ENCODE measurements at places on chromosomes 1 and 21.

DNA sequence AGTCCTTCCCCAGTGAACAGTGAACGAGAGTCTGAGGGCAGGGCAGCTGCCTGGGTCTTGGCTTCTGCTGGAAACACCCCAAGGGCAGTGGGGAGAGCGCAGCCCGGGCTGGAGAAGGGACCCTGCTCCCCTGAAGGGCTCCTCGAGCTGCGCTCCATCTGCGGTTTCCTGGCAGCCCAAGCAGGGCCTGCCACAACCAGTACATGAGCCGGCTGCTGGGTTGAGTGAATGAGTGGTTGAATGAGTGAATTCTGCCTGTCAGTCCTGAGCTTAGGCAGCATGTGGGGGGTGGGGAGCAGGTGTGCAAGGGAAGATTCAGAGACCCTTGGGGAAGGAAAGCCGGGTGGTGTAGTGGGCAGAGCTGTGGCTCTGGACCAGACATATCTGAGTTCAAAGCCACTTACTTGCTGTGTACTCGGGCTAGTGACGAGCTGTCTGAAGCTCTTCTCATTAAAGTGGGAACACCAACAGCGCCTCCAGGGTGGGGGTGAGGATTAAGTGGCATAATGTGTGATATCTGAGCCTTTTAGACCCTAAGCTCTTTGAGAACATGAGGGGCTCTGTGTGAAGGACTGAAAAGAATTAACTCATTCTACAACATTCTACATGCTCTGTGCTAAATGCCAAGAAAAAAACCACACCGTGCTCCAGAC, 3.7 kb downstream of the OPRD1 start:
- no peak for DNase-seq

GRCh38 chr1:198121056-198121826, 35.6 kb upstream of the NEK7 start:
- DNase-seq: no peak

DNA sequence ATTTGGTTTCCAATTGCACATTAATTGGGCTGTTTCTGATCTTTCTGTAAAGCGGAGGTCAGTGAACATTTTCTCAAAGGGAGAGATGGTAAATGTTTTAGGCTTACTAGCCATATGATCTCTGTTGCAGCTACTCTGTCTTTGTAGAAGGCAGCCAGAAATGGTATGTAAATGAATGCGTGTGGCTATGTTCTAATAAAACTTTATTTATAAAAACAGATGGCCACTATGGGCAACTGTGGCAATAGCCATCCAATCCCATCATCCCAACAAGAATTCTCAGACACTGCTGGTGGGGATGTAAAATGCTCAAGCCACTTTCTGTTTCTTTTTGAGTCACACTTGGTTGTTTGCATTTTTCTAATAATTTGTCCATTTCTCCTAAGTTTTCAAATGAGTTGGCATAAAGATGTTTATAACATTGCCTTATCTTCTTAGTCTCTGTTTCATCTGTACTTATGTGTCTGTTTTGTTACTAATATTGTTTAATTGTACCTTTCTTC, 448.8 kb upstream of the VAMP3 start:
- DNase-seq: no peak

- DNase-seq: no peak
These were observed 70.0 kb upstream of the ZNF281 start for GRCh38 chr1:200479816-200480215.

- no peak for DNase-seq
These were observed 49.8 kb upstream of the MROH9 start for GRCh38 chr1:170885551-170885950.

- DNase-seq: no peak
These were observed 1.4 kb upstream of the BRINP3 start for GRCh38 chr1:190479050-190479397.

GRCh38 chr1:44270686-44271628, 57.7 kb downstream of the DMAP1 start:
- DNase-seq: no peak

GRCh38 chr1:14724246-14724645, 125.8 kb downstream of the KAZN start:
- no peak for DNase-seq

DNA sequence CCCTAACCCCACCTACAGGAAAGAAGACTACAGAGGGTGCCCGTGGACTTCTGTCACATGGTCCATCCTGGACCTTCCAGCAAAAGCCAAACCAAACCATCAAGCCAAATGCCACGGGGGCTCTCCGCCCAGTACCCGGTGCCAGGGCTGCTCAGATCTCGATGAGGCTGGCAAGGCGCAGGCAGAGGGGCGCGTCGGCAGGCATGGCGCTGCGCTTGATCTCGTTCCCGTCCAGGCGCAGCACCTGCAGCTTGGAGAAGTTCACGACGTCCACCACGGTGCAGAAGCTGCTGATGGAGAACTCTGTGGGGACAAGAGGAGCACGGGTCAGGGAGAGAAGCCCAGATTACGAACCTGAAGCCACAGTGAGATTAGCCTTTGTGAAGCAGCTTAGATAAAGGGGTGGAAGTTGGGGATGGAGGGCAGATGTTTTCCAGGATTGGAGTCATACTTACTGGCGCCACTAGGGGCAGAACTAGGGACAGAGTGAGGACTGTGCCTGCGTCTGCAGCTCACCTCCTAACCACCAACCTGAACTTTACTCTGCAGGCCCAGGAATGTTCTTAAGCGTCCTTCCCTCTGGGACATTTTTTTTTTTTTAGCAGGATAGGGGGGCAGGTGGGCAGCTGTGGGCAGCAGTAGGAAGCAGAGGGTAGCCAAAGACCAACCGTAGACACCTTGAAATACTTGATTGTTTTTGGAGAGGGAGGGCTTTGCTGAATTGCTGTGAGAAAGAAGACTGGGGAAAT, 8.6 kb downstream of the FMOD start:
- peak; percentile 16 for DNase-seq

DNA sequence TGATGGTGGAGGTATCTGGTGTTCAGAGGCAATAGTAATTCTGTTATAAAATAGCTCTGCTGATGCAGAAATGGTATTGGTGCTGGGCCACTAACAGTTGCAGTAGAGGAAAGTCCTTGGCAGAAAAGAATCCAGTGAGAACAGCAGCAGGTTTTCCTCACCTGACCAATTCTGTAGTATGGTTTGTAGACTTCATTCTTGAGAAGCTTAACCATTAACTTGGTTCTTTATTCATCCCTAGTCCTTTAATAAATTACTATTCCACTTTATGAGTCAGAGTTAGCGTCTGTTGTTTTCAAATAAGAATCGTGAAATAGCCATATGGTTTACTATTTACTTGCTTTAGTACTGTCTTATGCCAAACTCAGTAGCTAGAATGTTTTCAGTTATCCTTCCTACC, 128.5 kb upstream of the SERTAD4 start:
- no peak for DNase-seq

DNA sequence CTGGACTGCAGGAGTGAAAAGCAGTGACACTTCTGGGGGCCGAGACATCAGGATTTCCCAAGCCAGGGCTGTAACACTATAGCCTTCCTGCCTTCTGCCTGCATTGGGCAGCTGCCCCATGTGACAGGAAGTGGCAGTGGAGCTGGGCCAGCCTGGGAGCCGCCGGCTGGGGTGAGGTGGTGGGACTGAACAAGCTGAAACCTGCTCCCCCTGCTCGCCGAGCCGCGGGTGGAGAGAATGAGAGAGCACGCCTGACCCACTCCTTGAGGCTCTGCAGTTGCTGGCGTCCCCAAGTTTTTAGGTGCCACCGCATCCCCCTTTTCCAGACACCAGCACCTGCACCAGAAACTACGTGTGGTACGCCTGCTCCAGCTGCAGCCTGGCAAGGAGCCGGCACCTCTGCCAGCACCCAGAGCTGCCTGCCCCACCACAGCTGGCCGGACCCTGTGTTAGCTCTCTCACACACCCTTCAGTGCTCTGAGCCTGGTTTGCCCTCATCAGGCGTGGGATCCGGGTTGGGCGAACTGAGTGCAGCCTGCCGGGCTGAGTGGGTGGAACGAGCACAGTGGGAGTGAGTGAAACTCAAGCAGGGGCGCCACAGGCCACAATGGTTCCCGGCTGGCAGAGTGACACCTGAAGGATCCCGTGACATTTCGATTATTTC, 119.4 kb downstream of the AKT3 start:
- DNase-seq: peak; percentile 26

GRCh38 chr1:47280142-47280541, 33.8 kb downstream of the STIL start:
- DNase-seq: no peak

DNA sequence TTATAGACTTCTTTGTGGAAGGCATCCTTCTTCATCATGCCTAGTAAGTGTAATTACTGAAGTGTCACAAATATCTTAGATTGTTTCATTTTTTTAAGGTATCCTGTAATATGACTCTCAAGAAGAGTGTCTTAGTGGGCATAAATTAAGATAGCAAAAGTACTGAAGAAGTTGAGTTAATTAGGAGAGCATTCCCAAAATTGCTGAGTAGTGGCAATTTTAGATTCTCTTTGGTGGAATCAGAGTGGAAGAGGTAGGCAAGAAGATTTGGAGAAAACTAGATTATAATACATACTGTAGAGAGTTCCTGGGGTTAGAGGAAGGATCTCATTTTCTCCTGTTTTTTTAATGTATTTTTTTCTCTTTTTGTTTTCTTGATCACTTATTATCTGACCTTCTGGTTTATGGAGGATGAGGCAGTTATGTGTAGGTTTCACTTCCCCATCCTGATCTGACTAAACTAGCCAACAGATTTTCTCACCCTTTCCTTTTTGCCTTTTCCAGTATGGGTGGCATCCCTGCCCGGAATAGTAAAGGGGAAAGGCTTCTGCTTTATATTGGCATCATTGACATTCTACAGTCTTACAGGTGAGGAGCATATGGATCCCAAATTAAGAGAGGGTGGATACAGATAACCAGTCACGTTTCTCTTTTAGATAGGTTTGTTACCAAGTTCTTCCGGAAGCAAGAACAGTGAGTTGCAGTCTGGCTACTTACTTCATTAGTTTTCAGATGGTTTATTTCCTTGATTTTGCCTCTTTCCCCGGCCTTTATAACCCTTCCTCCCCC, 16.7 kb upstream of the PSMD4 start:
- DNase-seq: no peak

GRCh38 chr1:6466023-6466422, at the start of gene TNFRSF25:
TNFRSF25 (minus strand) TSS chr1:6466173; CDS start chr1:6466107, 66 bp downstream.
- DNase-seq: no peak

DNA sequence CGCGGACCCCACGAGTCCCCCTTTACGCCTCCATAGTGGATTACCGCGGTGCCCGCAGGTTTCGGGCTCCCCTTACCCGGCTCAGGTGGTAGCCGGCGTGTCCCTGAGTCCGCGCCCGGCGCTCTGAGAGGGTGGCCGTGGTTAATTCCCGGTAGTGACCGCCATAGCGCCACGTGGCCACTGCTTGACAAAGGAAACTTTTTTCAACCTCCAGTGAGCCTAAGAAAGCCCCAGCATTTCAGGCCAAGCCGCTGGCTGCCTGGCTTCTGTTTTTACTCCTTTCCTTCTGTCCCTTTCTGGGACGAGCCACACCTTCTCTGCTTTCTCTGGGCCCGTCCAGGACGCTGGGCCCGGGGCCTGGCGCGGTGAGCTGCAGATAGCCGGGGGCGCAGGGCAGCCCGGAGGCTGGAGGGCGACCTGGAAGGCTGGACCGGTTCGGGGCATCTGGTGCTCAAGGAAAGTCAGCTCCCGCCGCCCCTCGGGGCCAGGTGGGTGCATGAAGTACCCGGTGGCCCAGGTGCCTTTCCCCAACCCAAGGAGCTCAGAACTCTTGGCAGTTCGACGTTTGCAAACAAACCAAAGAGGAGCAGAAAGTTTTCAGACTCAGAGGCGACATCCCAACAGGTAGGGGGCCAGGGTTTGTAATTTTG, 540 bp upstream of the C1orf198 start:
- peak; percentile 80 for DNase-seq

- peak; percentile 7 for DNase-seq
These were observed 369.7 kb downstream of the RRAGC start for GRCh38 chr1:38489844-38490270.

GRCh38 chr1:172484252-172484651, 40.4 kb upstream of the PIGC start:
- DNase-seq: no peak

DNA sequence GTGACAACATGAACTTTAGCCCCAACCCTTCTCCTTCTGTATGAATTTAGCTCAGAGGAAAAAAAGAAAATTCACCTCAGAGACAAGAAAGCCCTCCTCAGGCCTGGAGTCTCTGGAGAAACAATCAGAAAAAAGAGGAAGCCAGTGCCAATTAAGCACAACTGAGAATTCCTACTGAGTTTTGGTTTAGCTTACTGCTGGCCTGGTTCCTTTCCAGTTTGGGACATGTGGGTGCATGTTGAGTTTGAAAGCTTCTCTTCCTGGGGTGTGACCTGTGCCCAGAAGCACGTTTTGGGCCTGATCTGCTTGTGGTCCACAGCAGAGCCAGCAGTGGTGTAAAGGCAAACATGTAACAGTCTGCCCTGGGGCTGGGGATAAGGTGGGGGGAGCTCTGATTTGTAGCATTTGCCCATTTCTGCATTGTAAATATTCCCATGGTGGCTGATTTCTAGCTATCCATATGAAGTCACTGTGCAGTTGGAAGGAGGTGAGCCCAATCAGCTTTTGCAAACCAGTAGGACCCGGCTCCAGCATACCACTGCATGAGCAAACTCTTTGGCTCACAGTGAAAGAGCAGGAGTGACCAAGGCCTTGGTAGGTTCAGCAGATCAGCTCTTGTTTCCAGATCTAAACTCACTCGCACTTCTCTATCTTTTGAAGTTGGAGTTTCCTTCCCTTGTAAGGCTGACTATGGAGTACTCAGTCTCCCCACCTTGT, 4.7 kb upstream of the THEM5 start:
- no peak for DNase-seq

DNA sequence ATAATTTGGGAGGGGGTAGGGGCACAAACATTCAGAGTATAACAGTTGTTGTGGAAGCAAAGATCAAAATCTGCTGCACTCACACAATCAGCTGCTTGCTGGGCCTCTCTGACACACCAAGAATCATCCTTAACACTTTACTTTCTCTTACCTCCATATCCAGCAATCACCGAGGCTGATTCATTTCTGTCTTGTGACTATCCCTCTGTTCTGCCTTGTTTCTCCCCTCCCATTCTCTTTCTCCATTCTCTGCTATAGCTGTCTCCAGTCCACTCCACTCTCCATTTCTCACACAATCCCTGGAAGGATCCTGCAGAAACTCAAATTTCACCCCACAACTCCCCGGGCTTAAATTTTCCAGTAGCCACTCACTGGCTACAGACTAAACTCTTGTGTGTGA, 91.8 kb upstream of the NGF start:
- no peak for DNase-seq

GRCh38 chr21:34157521-34157920, 84.1 kb downstream of the MRPS6 start:
- no peak for DNase-seq

GRCh38 chr1:39754906-39755504, 16.1 kb downstream of the OXCT2 start:
- no peak for DNase-seq

DNA sequence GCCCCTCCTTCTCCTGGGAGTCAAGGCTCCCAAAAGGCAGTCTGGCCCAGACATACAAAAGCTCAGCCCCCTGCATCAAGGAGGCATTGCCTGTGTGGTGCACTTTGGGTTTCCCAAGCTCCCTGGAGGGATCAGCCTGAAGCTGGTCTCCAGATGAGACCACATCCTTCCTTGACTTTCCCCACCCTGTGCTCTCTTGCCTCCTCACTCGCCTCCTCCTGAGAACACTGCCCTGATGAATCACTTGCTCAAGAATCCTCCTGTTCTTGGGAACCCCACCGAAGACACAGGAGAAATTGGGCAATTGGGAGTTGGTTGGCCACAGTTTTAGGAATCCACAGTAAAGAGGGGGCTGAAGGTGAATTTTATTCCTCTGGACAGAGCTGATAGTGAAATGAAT, 34.8 kb upstream of the LYST start:
- DNase-seq: no peak

GRCh38 chr1:178867670-178868069, 3.2 kb downstream of the ANGPTL1 start:
- DNase-seq: no peak

Measured in nucleus accumbens (tissue), 56 donors.